ENCODE measurements at places on chromosomes 11 and 22. TPM values are rescaled to one million over a fixed set of nuclear protein-coding genes. Genes with fewer than 3 reads are reported as not detected.
A peak's percentile ranks its signal among the peaks of the same experiment; 100 is the strongest.

OR51E2 gene
- 0.65 TPM for total RNA-seq

YAP1 gene
- total RNA-seq: 158 TPM

IL17REL gene
- total RNA-seq: not detected

KCTD17 gene
- total RNA-seq: 28.7 TPM

OR4C3 gene
- not detected for total RNA-seq

NAV2 gene
- 4.1 TPM for total RNA-seq

GRAMD1B gene
- 27.1 TPM for total RNA-seq

GRCh38 chr11:1040428-1041148 lies 4.1 kb upstream of the MUC6 start:
- H3K27ac ChIP-seq: no peak overlapping the region
- no peaks in the 10 kb centered on the region for H3K36me3 ChIP-seq
- DNase-seq: no peak
- H3K4me3 ChIP-seq: no peak overlapping the region
- no peaks in the 10 kb centered on the region for H3K27me3 ChIP-seq

DNA sequence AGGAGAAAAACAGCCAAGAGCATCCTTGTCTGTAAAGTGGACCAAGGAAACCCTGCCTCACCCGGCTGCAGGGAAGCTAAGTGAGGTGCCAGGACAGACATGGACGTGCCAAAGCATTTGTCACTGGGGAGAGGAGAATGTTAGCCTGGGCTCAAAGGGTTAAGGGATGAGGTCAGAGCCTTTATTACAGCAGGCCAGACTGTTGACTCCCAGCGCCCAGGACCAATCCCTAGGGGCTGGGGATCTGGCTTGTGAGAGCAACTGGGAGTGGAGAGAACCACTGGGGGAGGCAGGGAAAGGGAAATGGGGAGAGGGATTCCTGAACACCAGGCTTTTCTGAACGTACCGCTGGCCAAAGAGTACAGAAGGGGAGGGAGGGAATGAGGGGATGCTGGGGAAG lies 2.6 kb downstream of the CHRM1 start:
- H3K36me3 ChIP-seq: no peaks in the 10 kb centered on the region
- no peak for DNase-seq
- H3K4me1 ChIP-seq: no peaks in the 10 kb centered on the region
- no peak overlapping the region for H3K4me3 ChIP-seq

DNA sequence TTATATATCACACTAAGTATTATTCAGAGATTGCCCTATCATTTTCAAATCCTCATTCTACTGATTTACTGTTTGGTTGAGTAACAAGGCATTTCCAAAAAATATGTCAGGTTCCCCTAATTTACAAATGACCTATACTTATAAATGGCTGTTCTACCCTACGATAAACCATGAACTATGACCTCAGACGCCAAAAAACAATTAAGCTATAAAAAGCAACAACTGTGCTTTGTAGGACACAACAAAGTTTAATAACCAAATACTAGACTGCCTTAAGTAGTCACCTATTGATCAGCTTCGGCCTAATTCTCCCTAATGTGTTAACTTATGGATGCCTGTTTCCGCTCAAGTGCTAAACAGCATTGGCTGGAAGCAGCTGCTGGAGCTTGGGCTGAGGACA lies 53.2 kb downstream of the PICALM start:
- peaks cover 2% of the 10 kb centered on the region for H3K4me1 ChIP-seq
- no peak overlapping the region for H3K27ac ChIP-seq
- H3K27me3 ChIP-seq: no peaks in the 10 kb centered on the region
- no peak for DNase-seq

GRCh38 chr22:50276143-50276542 lies 6.0 kb upstream of the MAPK11 start:
- H3K4me1 ChIP-seq: peaks cover 2% of the 10 kb centered on the region
- H3K4me3 ChIP-seq: no peak overlapping the region
- DNase-seq: peak; percentile 67
- H3K36me3 ChIP-seq: peaks cover 4% of the 10 kb centered on the region

DNA sequence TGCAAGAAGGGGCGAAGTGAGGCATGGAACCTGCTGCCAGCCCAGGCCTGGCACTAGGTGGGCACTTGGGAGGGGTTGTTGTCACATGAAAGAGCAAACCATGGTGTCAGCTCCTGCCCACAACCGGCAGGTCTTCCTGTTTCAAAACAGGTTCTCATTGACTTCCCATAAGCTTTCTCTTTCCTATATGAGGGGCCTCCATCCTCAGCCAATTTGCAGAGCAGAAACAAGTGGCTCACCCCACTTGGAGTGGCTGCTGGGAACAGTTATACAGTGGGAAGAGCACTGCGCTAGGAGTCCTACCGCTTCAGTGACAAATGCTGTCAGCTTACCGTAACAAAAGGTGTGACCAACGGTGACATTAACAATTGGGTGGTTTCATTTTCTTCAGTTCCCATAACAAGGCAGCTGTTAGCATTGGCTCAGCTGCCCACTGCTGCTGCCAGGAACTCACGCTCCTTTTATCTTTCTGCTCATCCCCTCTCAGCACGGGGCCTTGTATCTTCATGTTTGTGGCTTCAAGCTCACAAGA lies 10.2 kb upstream of the SSTR3 start:
- no peaks in the 10 kb centered on the region for H3K27me3 ChIP-seq
- no peak overlapping the region for H3K4me3 ChIP-seq
- no peak overlapping the region for H3K27ac ChIP-seq
- DNase-seq: no peak
- no peaks in the 10 kb centered on the region for H3K36me3 ChIP-seq
- no peaks in the 10 kb centered on the region for H3K4me1 ChIP-seq

- DNase-seq: no peak
- H3K27me3 ChIP-seq: no peaks in the 10 kb centered on the region
- no peaks in the 10 kb centered on the region for H3K36me3 ChIP-seq
- H3K4me1 ChIP-seq: peaks cover 3% of the 10 kb centered on the region
- H3K27ac ChIP-seq: peak overlapping the region; percentile 89
These were observed 644 bp downstream of the SPTY2D1 start for GRCh38 chr11:18633256-18634139.

- H3K4me3 ChIP-seq: no peak overlapping the region
- no peaks in the 10 kb centered on the region for H3K27me3 ChIP-seq
- no peak for DNase-seq
- H3K27ac ChIP-seq: no peak overlapping the region
- H3K4me1 ChIP-seq: no peaks in the 10 kb centered on the region
These were observed 63.2 kb downstream of the BTG4 start for GRCh38 chr11:111448831-111449557.

GRCh38 chr11:103862094-103862801 lies 174.2 kb upstream of the DDI1 start:
- no peak for DNase-seq
- no peaks in the 10 kb centered on the region for H3K4me1 ChIP-seq
- no peak overlapping the region for H3K27ac ChIP-seq
- H3K27me3 ChIP-seq: no peaks in the 10 kb centered on the region
- H3K36me3 ChIP-seq: no peaks in the 10 kb centered on the region

DNA sequence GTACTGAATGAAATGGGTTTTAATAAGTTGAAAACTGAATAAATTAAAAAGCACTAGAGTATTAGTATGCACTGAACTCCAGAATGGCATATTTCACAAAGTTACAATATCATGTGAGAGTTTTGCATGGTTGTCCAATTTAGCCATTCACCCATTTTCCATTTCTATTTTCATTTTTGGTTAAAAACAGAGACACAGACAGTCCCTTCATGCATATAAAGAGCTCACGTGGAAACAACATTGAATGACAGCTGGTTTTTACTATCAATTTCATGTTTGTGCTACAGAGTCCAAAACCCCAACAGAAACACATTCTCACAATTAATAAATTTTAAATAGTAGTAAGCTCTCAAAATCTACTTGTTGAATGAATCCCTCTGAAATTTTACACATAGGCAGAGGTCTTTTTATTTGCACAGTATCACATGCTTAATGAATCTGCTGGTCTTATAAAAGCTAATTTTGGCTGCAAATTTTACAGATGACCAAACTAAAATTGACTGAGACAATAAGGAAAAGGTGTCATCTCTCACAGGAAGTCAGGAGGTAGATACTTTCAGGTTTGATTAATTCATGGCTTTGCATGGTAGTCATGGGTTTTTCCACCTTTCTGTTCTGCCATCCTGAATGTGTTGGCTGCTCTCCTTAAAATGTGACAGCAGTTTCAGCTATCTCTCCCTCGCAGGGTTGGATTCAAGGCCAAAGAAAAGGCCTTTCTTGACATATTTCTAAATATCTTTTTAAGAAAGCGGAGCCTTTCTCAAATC lies 20.6 kb upstream of the DDI1 start:
- H3K27ac ChIP-seq: peak overlapping the region; percentile 50
- no peaks in the 10 kb centered on the region for H3K27me3 ChIP-seq
- no peaks in the 10 kb centered on the region for H3K36me3 ChIP-seq
- no peak overlapping the region for H3K4me3 ChIP-seq
- peaks cover 3% of the 10 kb centered on the region for H3K4me1 ChIP-seq

- no peaks in the 10 kb centered on the region for H3K27me3 ChIP-seq
- peaks cover 6% of the 10 kb centered on the region for H3K4me1 ChIP-seq
- H3K27ac ChIP-seq: no peak overlapping the region
These were observed 97.1 kb upstream of the NAV2 start for GRCh38 chr11:19615341-19616183.

DNA sequence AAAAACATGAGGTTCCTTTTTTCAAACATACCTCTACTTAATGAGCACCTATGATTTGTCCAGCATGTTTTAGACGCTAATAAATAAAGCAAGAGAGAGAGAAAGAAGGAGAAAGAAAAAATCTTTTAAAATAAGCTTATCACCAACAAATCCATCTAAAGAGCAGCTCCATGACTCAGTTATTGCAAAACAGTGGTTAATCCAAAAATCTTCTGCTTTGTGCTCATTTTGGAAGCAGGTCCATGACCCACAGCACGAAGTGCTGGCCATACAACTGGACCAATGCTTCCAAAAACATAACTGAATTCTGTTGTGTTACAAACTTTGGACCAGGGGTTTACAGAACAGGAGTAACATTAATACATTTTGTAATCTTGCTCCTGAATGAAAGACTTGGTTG lies 696.6 kb downstream of the KCNA4 start:
- H3K27me3 ChIP-seq: no peaks in the 10 kb centered on the region
- H3K4me1 ChIP-seq: no peaks in the 10 kb centered on the region
- no peak overlapping the region for H3K27ac ChIP-seq
- no peak for DNase-seq
- H3K4me3 ChIP-seq: no peak overlapping the region

- H3K4me1 ChIP-seq: peaks cover 2% of the 10 kb centered on the region
- no peak for DNase-seq
- H3K27me3 ChIP-seq: no peaks in the 10 kb centered on the region
- no peak overlapping the region for H3K4me3 ChIP-seq
- H3K36me3 ChIP-seq: no peaks in the 10 kb centered on the region
These were observed 145.6 kb downstream of the WNT7B start for GRCh38 chr22:45831394-45831793.

DNA sequence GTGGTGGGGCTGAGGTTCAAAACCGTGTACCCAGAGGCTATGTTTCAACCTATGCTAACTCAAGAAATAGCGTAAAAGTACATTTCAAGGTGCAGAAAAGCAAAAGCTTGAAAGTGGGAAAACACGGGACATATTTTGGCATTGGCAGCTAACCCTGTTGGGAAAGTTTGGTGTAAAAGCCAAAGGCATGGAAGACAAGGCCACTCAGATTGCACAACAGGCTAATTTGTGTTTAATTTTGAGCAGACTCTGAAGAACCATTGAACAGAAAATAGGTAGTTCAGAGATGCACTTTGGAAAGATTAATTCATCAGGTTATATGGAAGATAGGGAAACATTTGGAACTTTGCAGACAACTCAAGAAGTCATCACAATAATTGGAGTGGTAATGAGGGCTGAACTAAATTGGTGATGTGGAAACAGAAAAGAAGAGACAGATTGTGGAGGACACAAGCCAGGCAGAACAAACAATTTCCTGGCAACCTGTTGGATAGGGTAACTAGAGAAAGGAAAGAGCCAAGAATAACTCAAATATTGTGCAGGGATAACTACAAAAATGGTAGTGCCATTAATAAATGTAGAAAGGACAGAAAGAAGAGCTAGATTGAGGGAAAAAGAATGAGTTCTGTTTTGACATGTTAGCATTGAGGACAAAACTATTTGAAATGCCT lies 140.5 kb upstream of the PGR start:
- no peaks in the 10 kb centered on the region for H3K4me1 ChIP-seq
- no peak overlapping the region for H3K27ac ChIP-seq
- no peak for DNase-seq
- H3K4me3 ChIP-seq: no peak overlapping the region
- no peaks in the 10 kb centered on the region for H3K27me3 ChIP-seq
